ENCODE measurements at places on chromosomes 4 and X.

DNA sequence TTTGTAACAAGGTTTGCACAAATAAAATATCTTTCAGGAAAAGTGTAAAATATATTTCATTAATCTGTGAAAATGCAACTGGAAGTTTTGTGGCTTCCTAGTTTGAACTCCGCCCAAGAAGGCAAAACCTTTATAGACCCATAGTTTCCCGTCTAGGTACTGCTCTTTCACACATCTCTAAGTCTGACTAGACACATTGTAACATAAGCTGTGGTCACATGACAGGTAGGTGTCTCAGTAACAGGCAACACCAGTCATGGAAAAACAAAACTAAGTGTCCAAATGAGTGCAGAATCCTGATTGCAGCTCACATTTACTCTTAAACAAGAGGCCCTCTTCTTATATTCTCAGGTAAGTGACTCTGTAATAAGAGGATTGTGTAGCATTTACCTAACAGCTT is 55.6 kb downstream of the SNCA start:
- DNase-seq = no peak

- no peak for DNase-seq
Measured at GRCh38 chr4:184748251-184748652, 14.4 kb upstream of the CENPU start.

- no peak for DNase-seq
Measured at GRCh38 chrX:78375894-78376293, 48.5 kb upstream of the CYSLTR1 start.

DNA sequence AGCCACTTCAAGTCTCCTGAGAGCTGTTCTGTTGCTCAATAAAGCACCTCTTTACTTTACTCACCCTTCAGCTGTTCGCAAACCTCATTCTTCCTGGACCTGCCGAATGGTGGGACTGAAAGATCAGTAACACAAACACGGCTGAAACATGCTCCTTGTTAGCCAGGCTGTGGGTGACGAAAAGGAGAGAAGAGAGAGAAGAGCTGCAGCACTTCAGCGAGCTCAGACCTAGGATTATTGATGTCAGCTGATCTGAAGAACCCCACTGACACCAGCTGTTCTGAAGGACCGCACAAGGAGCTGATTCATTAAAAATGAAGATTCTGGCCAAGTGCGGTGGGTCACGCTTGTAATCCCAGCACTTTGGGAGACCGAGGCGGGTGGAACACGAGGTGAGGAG is 2020.0 kb upstream of the ADGRL3 start:
- DNase-seq = no peak

DNA sequence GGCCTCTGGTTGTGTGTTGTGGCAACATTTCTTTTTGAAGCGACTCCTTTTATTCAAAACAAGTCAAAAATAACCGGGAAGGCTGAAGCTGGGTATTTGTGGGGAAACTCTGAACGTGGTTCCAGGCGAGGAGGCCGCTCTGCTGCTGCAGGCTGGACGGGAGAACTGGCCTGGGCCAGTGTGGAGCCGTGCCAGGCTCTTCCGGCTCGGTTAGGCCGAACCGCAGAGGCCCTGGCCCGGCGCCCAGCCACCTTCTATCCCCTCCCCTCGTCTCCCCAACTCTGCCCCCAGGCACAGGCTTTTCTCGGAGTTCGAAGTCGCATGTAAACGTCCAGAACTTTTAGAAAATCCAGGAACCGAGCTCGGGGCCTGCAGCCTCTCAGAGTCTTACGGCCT is 2.4 kb upstream of the BCOR start:
- peak; percentile 49 for DNase-seq

DNA sequence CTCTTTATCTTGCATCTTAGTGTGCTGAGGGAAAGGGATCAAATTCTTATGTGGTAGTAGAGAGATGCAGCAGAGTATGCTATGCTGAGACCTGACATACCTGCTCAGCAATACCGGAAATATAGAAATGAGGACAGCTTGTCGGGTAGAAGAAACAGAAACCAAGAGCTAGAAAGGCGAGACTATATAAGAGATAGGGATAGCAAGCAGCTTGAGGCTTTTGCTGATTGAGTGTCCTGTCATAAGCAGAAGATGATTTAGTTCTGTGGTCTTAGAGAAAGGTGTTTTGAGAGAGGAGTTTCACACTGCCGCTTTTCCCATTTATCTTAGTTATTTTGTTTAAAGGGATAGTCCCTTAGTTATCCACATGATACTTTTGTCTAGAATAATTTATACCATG is 31.7 kb downstream of the USP9X start:
- DNase-seq = no peak

DNA sequence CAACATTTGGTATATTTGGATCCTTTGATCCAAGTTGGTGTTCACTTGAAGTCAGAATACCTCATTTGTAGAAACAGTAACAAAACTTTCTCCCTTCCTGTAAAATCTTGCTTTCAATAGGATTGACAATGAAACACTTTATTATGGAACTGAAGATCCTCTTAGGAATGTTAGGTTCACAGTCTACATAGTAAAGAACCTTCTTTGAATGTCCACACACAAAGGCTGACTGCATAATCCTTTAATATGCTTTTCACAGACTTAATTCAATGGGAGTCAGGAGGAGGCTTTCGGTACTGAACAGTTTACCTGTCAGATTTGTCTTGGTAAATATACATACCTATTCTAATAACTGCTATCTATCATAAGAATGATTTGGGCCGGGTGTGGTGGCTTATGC is 188.5 kb downstream of the SPRY1 start:
- no peak for DNase-seq

GRCh38 chr4:27360790-27361267 is 500.2 kb downstream of the STIM2 start:
- no peak for DNase-seq

DNA sequence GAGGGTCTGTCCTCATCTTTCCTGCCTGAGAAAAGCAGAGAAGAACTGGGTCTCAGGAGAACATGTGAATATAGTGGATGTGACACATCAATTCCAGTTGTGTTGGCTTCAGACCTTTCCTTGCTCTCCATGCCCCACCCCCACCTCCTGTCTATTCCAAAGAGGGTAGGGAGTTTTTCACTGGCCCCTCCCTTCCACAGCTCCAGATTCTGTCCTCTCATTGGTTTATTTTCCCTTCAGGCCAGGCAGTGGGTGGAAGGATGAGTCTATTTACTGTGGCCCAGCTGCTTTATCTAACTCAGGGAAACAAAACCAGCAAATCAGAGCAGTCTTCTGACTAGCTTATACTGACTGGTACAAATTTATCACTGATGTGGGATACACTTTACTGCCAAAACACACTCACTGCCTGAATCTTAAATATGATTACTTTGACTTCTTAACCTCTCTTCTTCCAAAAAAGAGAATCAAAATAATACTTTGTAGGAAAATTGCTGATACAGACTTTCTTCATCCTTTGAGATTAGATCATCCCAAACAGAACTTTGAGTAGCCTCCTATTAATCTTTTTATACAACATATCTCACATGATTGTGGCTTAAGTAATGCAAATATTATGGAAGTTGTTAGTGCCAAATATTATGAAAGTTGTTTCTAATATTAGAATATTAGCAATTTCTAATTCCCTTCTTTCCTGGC is 221.2 kb downstream of the MID1 start:
- no peak for DNase-seq

GRCh38 chr4:184447664-184448063 is 26.7 kb downstream of the IRF2 start:
- DNase-seq = no peak

DNA sequence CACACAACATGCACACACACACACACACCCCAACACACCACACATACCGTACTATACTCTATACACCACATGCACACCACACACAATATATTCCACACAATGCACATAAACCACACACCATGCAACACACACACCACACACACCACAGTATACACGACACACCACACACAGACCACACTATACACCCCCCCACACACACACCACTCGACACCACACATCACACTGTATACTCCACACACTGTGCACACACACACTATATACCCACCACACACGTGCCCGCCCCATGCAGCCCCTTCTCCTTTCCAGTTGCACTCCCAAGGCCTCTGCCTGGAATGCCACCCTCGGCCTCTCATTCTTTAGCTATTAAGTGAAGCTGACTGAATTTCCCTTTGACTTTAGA is 148.2 kb upstream of the NOCT start:
- DNase-seq = no peak

DNA sequence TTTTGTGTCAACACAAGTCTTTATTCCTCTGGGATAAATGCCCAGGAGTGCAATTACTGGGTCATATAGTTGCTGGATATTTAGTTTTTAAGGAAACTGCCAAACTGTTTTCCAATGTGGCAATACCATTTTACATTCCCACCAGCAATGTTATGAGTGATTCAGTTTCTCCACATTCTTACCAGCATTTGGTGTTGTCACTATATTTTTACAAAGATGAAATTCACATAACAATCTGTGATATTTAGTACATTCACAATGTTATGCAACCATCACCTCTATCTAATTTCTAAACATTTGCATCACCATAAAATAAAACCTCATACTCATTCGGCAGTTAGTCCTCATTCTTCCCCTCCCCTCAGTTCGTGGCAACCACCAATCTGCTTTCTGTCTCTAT is 75.0 kb downstream of the MAMLD1 start:
- no peak for DNase-seq

GRCh38 chr4:163681208-163681821 is 186.8 kb downstream of the TMA16 start:
- peak; percentile 77 for DNase-seq

- DNase-seq = no peak
Measured at GRCh38 chr4:145231906-145232700, 51.7 kb upstream of the OTUD4 start.

DNA sequence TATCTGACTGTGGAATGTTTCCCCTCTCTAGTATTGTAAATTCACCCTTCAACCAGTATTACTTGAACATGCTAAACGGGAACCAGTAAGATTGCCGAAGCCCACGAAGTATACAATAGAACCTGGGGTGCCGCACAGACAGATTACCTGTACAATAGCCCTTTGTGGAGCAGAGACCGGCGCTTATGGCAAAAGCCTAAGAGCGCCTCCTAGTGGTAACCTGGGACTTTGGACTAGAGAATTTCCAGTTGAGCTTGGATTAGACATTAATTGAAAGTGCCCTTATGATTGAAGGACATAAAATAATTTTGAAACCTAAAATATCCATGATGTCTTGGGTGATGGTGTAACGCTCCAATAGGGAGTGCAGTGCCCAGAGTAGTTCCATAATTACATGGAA is 14.1 kb downstream of the ZNF157 start:
- peak; percentile 42 for DNase-seq

DNA sequence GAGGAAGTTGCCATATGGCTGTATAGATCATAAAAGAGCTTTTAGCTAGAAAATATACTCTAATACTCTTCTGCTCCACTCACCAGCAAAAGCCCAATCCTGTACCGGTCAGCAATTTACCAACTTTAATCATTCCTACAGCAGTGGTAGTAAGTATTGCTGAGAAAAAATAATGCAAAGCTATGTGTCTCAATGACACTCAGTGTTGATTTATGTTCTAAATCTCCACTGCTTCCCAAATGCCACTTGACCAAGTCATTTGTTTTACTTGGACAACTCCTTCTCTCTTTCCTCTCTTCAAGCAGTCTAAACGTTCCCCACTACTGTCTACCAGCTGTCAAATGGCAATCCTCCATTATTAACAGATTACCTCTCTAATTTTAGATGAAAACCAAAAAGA is 201.8 kb upstream of the GK2 start:
- no peak for DNase-seq

GRCh38 chr4:141081921-141082395 is 51.3 kb downstream of the RNF150 start:
- no peak for DNase-seq

DNA sequence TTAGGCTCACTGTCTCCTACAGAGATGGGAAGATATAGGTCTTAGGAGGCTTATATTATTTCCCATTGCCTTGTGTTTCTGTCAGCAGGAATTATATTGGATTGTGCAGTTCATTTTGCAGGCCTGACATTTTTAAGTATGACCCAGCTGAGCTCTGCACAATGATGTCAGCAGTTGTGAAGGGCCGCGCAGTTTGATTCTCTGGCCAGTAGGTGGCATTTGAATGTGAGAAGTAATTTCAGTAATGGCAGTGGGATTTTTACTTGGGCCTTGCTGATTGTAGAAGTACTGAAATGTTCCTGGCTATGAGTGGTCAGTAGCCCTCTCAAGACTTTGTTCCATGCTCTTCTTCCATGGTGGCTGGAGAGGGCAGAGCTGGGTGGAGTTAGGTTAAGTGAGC is 247.2 kb upstream of the MTMR8 start:
- no peak for DNase-seq

DNA sequence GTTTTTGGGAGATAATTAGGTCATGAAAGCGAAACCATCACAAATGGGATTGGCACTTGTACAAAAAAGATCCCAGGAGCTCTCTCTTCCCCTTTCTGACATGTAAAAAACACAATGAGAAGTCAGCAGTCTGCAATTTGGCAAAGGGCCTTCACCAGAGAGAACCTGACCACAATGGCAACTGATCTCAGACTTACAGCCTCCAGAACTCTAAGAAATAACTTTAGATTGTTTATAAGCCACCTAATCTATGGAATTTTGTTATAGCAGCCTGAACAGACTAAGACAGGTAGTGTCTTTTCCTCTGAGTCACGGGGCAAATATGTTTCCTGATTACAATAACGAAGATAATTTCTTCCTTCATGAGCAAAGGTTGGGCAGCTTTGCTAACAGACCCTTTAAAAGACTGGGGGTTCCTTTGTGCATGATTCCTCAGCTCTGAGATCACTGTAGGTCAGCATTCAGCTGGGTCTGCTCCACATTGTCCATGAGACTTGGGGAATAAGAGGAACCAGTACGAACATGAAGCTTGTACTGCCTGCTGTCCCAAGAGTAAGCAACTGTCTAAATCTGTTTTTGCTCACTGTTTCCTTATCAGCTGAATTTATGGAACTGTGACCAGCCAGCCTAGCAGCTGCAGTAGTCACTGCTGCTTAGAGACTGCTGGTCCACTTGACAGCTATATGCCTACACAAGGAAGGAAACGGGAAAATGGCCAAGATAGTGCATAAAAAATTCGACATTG is 191.6 kb downstream of the ANAPC10 start:
- DNase-seq = no peak

- no peak for DNase-seq
Measured at GRCh38 chr4:127055357-127055756, 577.4 kb upstream of the INTU start.

DNA sequence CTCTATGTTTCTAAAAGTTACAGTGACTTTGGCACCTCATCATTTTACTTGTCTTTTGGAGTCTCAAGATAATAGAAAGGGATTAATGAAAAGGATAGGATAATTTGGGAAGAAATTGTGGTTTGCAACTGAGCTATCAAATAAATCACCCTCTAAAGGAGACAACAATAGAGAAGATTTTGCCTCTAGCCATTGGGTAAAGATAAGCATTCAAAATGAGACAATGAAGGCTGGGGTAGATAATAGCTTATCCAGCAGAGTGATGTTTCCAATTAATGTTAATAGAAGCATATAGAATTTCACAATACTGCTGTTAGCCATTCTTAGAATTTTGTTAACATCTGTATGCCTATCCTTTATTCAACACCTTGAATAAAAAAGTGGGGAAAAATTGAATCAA is 1177.6 kb downstream of the ADGRL3 start:
- DNase-seq = no peak

GRCh38 chrX:821327-822107 is 190.9 kb downstream of the SHOX start:
- DNase-seq = no peak
